ENCODE measurements at places on chromosomes 2 and 18.

- no peak for DNase-seq
Observed at GRCh38 chr18:48993586-48993985, 42.8 kb upstream of the SMAD7 start.

- no peak for DNase-seq
Observed at GRCh38 chr2:187943772-187944369, 347.8 kb upstream of the GULP1 start.

DNA sequence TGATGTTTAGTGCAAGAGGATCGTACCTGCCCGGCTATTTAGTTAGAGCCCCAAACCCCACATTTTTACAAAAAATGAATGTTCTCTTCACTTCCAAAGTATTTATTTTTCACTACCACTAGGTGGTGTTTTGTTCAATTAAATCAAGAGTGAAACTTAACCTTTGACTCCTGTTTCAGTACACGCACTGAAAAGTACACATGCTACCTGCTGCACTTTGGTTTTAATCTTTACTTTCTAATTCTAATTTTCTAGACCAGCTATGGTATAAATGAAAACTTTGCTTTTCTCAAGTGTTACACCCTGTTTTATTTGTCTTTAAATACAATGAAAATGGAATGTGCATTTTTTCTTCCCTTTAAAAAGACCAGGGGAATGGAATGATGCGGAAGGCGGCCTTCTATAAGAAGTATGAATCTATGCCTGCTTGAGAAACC, 31.4 kb upstream of the CHN1 start:
- no peak for DNase-seq

- DNase-seq = no peak
Observed at GRCh38 chr2:147430408-147430807, 414.4 kb upstream of the ACVR2A start.

DNA sequence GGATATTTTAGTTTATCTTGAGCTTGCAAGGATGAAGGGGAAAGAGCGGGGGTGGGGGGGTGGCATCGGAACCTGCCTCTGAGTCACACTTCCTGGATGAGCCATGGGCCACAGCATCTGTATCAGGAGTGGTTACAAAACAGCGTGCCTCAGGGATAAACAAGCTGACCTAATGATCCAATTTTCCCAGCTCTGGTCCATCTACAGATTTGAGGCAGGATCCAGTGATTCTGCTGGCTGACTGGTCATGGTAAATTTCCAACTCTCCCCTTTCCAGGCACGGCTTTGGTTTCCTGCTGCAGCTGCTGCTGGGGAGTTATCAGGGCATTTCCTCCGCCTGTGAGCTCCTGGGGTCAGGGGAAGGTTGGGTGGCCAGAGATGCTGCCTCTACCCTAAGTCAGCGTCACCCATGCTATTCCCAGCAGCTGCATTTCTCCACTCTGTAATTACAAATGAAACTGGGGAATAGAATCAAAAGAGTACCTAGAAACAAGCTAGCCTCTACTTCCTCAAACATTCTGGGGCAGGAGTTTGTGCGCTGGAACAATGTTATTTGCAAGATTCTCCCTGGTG, 4.7 kb upstream of the HPCAL1 start:
- DNase-seq = peak; percentile 48

DNA sequence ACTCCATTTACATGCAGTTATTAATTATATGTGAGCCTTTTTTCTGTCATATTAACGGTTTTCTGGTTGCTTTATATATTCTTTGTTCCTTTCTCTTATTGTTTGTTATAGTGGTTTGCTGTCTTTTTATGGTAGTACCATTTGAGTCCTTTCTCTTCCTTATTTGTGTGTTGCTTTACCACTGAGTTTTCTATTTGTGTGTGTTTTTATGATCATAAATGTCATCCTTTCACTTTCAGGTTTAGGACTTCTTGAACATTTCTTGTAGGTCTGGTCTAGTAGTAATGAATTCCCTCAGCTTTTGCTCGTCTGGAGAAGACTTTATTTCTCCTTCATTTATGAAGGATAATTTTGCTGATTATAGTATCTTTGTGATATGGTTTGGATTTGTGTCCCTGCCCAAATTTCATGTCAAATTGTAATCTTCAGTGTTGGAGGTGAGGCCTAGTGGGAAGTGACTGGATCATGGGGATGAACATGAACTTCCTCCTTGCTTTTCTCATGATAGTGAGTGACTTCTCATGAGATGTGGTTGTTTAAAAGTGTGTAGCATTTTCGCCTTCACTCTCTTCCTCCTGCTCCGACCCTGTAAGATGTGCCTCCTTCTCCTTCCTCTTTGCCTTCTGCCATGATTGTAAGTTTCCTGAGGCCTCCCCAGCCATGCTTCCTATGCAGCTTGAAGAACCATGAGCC, 11.5 kb downstream of the GCC2 start:
- DNase-seq = no peak

DNA sequence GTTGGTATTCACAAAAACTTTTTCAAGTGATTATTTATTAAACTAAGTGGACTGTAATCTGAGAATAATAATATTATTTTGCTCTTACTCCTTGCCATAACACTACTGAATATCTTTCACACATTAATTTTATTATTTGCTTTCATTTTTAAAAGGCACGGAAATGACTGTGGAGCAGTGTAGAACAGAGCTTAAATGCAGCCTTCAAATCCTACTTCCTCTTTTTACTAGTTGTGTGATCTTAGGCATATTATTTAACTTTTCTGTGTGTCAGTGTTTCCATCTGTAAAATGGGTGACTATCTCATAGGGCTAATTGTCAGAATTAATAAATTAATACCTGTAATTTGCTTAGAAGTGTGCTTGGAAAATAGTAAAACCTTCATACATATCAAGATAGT, 55.5 kb upstream of the SLC8A1 start:
- no peak for DNase-seq

DNA sequence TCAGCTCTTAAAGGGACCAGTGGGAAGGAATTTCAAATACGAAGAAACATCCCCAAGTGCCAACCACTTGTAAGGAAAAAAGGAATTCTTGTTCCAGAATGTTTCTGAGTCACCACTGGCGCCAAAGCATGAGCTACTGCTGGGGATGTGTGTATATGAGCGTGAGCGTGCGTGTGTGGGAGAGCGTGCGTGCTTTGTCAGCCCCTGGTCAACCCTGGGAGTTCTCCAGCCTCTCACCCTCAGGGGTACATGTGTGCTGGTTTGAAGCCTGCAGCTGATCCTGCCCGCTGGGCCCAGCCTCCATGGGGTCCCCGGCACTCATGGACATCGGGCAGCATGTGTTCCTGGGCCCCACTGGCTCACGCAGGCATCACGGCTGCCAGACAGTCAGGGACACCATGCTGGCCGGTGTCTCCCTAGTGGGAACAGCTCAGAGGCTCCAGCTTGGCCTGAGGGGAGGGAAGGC, 17.1 kb downstream of the HS6ST1 start:
- no peak for DNase-seq

GRCh38 chr2:60549238-60549927, 4.1 kb downstream of the BCL11A start:
- no peak for DNase-seq

- no peak for DNase-seq
Observed at GRCh38 chr2:77009307-77009706, 512.9 kb downstream of the LRRTM4 start.

- DNase-seq = no peak
Observed at GRCh38 chr2:10009271-10009810, 34.0 kb upstream of the KLF11 start.

DNA sequence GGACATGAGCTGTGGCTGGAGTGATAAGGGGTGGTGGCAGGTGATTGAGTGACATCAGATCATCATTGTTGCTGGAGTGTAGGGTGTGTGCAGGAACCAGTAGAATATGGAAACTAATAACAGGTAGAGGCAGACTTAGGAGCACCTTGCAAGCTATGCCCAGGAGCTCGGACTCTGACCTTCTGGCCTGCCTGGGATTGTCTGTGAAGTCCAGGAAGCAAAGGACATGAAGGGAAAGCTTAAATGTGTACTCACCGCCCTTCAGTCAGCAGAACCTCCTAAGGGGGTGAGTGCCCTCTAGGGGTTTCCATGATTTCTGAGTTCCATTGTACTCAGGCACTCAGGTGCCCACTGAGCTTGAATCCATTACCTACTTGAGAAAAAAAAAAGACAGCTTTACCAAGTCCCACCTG, 104.2 kb downstream of the CRIM1 start:
- no peak for DNase-seq

GRCh38 chr2:187526792-187527191, 27.4 kb downstream of the TFPI start:
- no peak for DNase-seq

DNA sequence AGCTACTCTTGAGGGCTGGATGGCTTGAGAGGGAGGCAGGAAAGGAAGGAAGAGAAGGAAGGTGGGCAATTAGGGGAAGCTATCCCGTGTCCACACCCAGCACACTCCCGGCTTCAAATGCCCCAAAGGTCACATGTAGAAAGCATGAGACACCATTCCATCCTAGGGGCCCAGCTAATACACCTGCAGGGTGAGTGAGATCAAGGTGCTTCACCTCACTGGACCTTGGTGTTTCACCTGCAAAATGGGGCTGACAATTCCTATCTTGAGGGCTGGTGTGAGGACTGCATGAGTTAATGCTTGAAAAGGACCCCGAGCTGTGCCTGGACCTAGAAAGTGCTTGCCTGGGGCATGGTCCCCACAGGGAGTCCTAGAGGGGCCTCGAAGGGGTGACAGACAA, 50.8 kb upstream of the SMAD7 start:
- DNase-seq = no peak

GRCh38 chr2:148920559-148920958, 45.5 kb downstream of the KIF5C start:
- DNase-seq = no peak

GRCh38 chr2:208010506-208010905, 14.8 kb downstream of the PLEKHM3 start:
- no peak for DNase-seq

GRCh38 chr2:36663851-36664695, 32.4 kb upstream of the VIT start:
- DNase-seq = no peak

GRCh38 chr2:84038866-84039265, 420.2 kb downstream of the SUCLG1 start:
- DNase-seq = no peak

DNA sequence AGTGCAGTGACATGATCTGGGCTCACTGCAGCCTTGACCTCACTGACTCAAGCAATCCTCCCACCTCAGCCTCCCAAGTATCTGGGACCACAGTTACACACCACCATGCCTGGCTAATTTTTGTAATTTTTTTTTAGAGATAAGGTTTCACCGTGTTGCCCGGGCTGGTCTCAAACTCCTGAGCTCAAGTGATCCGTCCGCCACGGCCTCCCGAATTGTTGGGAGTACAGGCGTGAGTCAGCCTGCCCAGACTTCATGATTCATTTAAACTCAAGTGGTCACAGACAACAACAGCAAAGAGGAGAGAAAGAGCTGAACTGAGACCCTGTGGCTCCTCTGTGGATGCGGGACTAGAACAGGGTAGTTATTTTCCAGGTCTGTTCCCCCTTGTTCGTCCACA, 83.0 kb downstream of the TSHZ1 start:
- no peak for DNase-seq

- DNase-seq = no peak
Observed at GRCh38 chr18:3037423-3037915, 24.5 kb upstream of the LPIN2 start.

- no peak for DNase-seq
Observed at GRCh38 chr2:16971722-16972234, 306.1 kb upstream of the CYRIA start.

- no peak for DNase-seq
Observed at GRCh38 chr18:74613381-74613780, 15.7 kb downstream of the ZNF407 start.

GRCh38 chr2:205511221-205511620, 171.1 kb upstream of the NRP2 start:
- no peak for DNase-seq

DNA sequence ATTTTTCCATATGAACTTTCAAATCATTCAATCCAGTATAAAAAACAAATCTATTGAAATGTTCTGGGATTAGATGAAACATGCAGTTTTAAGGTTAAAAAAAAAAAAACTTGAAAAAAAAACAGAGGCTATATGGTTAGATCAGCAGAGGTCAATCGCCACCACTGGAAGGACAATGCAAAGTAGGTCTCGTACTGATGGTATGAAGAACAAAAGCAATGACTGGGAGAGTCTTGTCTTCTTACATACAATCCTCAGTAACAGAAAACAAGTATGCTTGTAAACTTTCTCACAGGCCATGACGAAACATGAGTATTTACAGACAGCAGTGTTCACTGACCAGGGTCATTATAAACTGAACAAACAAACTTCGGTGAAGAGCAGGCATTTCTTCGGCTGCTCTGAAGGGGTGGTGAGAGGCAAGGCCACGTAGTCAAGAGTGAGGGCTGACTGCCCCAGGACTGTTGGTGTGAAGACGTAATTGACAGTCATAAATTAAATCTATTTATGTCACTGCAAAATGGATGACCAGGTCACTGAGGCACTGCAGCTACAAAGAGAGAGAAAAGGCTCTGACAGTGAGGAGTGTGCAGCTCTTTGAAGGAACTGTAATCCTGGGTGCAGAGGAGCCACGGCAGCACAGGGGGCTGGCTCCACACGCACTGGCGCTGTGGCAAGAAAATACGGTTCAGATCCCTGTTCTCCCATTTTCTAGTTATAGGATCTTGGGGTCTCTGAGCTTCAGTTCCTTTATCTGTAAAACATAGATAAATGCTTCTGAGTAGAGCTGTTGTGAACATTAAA, 60.0 kb downstream of the NXPH2 start:
- no peak for DNase-seq

- DNase-seq = no peak
Observed at GRCh38 chr2:8021921-8022320, 659.9 kb upstream of the ID2 start.

- no peak for DNase-seq
Observed at GRCh38 chr2:115560666-115561065, 1118.2 kb downstream of the DPP10 start.

- DNase-seq = no peak
Observed at GRCh38 chr18:12908706-12909105, 24.7 kb upstream of the PTPN2 start.

GRCh38 chr2:79259959-79260358, 100.4 kb upstream of the REG3A start:
- DNase-seq = no peak

- no peak for DNase-seq
Observed at GRCh38 chr2:202017940-202018339, 15.7 kb upstream of the FZD7 start.

DNA sequence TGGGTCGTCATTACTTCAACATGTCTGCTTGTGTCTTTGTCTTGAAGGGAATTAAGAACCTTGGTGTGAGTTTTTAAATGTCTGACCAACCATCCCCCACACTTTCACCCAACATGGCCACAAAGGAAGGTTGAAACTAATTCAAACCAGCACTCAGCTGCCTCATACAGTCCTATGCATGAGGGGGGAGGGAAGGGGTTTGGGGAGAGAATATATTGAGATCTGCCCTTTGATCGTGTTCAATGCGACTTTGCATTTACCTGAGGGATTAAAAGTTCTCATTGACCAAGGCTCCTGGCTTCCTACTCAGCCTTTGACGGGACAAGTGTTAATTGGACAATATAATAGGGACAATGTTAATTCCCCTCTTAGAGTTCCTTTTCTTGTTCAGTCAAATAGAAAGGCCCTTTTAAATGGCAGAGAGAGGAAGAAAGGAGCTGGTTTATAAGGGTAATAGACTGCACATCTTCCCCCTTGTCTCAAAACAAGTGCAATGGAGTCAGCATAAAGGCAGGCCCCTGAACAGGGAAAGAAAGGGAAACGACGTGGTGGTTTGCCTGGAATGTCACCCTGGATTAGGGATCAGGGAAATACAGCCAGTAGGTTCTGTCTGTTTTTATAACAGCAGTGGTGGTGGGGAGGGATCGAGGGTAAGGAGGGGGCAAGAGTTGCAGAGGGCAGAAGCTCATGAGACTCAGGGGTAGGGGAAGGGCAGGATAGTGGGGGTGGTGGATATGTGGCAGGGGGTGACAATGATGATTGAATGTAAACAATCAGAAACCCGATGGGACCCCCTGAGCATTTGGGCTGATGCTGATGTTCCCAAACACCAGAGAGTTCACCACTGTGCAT, 198.7 kb downstream of the MYCN start:
- DNase-seq = no peak

Data from stimulated activated CD8-positive, alpha-beta memory T cell treated with anti-CD3 and anti-CD28 coated beads, Interleukin-7, amount 100 ng/mL, for 24 hours (primary cell).